Body of pancreas (tissue), 4 donors: ENCODE measurements at places on chromosomes 6 and 20. TPM values are rescaled to one million over a fixed set of nuclear protein-coding genes. Genes with fewer than 3 reads are reported as not detected.
A peak's percentile ranks its signal among the peaks of the same experiment; 100 is the strongest.

GRCh38 chr6:168049277-168049676, 29.7 kb downstream of the FRMD1 start:
- H3K4me3 ChIP-seq: no peak overlapping the region

GRCh38 chr6:135743476-135743875, 108.0 kb upstream of the PDE7B start:
- DNase-seq: no peak
- no peaks in the 10 kb centered on the region for H3K4me1 ChIP-seq
- no peaks in the 10 kb centered on the region for H3K36me3 ChIP-seq
- H3K27me3 ChIP-seq: no peaks in the 10 kb centered on the region
- no peak overlapping the region for H3K27ac ChIP-seq

GRCh38 chr6:42404484-42404883, 47.2 kb downstream of the TRERF1 start:
- no peaks in the 10 kb centered on the region for H3K27me3 ChIP-seq
- no peaks in the 10 kb centered on the region for H3K36me3 ChIP-seq
- no peak overlapping the region for H3K27ac ChIP-seq
- no peak overlapping the region for H3K4me3 ChIP-seq

DNA sequence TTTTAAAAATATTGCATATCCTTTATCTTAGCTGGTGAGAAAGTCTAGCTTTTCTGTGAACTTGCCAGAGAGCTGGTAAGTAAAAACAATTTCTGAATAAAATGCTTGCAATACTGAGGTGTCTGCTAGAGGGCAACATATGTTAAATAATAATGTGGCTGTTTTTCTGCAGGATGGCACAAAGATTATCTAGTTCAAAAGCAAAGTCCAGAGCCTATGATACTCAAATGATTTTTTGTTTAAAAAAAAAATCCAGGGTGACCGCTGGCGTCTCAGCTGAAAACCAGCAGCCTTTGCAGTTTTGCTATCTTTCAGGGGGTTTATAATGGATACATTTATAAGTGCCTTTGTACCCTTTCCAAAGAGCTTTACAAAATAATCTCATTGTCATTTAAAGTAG, 194.9 kb downstream of the PHACTR1 start:
- H3K27me3 ChIP-seq: no peaks in the 10 kb centered on the region
- H3K27ac ChIP-seq: no peak overlapping the region
- no peak overlapping the region for H3K4me3 ChIP-seq
- DNase-seq: no peak

DNA sequence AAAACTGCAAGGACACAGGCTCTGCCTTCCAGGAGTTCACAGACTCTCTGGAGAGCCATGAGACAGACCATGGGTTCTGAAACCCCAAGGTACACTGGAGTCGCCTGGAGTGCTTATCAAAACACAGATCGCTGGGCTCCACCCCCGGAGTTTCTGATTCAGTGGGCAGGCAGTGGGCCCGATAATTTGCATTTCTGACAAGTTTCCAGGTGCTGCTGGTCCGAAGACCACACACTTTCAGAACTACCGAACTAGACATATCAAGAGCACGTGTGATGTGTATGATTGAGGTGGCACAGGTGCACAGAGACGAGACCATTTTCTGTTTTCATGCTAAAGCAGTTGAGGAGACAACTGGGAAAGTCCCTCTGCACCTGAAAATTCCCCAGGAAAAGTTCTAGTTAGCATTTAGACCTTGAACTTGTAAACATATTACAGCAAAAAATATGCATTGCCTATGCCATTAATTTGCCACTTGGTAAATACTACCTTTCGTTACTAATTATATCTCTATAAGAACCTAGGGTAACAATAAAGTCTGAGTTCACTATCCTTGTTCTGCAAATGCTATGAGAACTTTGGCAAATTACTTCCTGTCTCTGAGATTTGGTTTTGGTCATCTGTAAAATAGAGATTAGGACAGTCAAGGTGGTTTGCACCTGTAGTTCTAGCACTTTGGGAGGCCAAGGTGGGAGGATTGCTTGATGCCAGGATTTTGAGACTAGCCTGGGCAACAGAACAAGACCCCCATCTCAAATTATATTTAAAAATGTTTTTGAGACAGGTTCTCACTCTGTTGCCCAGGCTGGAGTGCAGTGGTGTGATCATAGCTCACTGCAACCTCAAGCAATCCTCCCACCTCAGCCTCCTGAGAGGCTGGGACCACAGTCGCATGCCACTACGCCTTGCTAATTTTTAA, 14.3 kb upstream of the PIM1 start:
- peaks cover 6% of the 10 kb centered on the region for H3K4me1 ChIP-seq
- no peak overlapping the region for H3K4me3 ChIP-seq
- H3K36me3 ChIP-seq: no peaks in the 10 kb centered on the region
- H3K27ac ChIP-seq: no peak overlapping the region
- H3K27me3 ChIP-seq: no peaks in the 10 kb centered on the region
- no peak for DNase-seq

DNA sequence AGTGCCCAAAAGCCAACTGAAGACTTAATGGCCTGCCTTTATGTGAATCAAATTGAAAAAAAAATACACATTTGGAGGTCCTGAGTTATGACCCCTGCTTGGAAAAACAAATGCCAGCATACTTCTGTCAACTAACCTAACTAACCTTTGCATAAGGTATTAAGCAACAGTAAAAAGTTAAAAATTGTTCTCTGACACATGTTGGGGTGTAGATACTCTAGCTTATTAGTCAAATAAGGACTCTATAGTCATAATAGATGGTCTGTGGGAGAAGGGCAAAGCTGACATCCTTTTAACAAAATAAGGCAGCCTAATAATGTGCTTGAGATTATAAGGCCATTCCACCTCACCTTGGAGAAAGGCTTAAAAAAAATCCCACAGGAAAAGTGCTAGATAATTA, 140.5 kb downstream of the HIVEP2 start:
- no peak overlapping the region for H3K4me3 ChIP-seq
- H3K36me3 ChIP-seq: no peaks in the 10 kb centered on the region
- DNase-seq: no peak
- no peaks in the 10 kb centered on the region for H3K4me1 ChIP-seq
- H3K27me3 ChIP-seq: no peaks in the 10 kb centered on the region

- H3K4me3 ChIP-seq: no peak overlapping the region
- no peaks in the 10 kb centered on the region for H3K27me3 ChIP-seq
- no peaks in the 10 kb centered on the region for H3K36me3 ChIP-seq
- no peak for DNase-seq
- no peak overlapping the region for H3K27ac ChIP-seq
- no peaks in the 10 kb centered on the region for H3K4me1 ChIP-seq
Observed at GRCh38 chr20:59159493-59160376, 3.9 kb upstream of the ZNF831 start.

DNA sequence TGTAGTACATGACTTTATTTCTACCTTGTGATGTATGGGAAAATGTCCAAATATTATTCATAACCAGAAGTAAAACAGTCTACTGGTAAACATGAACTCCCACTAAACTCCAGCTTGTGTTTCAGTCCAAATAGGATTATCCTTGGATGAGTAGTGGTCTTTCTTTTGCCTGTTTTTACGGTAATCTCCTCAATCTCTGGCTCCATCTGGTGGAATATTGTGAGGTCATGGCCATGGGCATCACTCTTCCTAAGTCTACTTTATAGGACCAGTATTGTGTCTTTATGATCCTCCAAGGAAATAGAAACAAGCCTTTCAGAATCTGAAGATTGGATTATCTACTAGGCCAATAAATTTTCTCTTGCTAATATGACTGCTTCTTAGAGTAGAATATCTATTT, 505.0 kb downstream of the BMP2 start:
- no peaks in the 10 kb centered on the region for H3K4me1 ChIP-seq
- H3K27me3 ChIP-seq: no peaks in the 10 kb centered on the region
- H3K4me3 ChIP-seq: no peak overlapping the region
- H3K27ac ChIP-seq: no peak overlapping the region

GRCh38 chr6:73586416-73586974, 65.7 kb upstream of the EEF1A1 start:
- H3K4me1 ChIP-seq: peaks cover 23% of the 10 kb centered on the region
- H3K27ac ChIP-seq: peak overlapping the region; percentile 94
- H3K36me3 ChIP-seq: no peaks in the 10 kb centered on the region
- H3K27me3 ChIP-seq: no peaks in the 10 kb centered on the region
- H3K4me3 ChIP-seq: no peak overlapping the region
- DNase-seq: peak; percentile 43

DNA sequence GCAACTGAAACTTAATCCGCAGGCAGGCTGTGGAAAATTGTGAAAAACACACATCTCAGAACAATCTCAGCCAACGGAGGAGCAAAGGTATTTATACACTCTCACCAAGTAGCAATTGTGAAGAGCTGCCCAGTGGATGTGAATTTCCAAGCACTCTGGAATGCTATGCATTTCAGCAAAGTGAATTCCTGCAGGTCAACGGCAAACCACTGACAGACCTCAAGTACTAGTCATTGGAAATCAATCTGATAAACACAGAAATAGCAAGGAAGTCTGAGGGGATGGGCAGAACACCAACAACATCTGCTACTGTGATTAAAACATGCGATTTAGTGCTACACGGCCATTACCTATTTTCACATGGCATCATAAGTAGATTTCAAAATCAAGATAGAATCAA, 429.1 kb downstream of the HTR1B start:
- H3K4me3 ChIP-seq: no peak overlapping the region
- DNase-seq: no peak
- H3K36me3 ChIP-seq: no peaks in the 10 kb centered on the region
- H3K27me3 ChIP-seq: no peaks in the 10 kb centered on the region

DNA sequence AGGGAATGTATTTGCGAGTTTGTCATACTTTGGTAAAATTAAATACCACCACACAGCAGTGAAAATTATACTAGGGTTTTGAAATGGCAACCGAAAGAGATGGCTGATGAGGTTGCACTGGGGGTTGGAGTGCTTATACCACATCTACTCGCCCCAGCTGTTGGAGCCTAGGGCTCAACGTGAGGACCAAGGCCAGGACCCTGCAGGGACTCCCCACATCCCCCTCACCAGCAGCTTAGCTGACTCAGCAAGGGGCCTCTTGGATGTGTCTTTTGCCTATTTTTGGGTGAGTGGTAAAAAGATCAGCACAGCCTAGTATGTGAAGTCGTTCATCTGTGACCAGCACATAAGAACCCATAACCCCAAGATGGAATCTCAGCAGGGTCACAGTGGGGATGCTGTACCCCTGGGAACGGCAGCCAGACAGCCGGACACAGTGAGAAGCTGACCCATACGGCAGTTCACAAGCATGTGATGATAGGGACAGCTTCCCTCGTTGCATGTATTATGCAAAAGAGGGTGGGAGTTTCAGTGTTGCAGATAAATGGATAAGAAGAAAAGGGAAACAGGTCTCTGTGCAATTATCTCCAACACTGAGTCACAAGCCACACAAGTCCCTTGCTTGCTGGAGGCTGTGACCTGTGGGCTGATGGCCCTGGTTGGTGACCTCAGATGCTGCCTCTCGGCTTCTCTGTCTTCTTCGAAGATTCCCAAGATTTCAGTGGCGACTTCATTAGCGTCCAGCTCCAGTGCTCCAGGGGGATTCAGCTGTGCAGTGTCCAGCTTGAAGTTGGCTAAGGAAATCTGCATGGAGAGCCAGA, 20.9 kb upstream of the SPO11 start:
- H3K27me3 ChIP-seq: no peaks in the 10 kb centered on the region
- no peaks in the 10 kb centered on the region for H3K4me1 ChIP-seq
- DNase-seq: no peak
- H3K4me3 ChIP-seq: no peak overlapping the region

GRCh38 chr20:53390770-53391169, 202.9 kb downstream of the ZNF217 start:
- no peak for DNase-seq
- no peaks in the 10 kb centered on the region for H3K36me3 ChIP-seq
- no peak overlapping the region for H3K4me3 ChIP-seq
- no peak overlapping the region for H3K27ac ChIP-seq
- no peaks in the 10 kb centered on the region for H3K27me3 ChIP-seq

DNA sequence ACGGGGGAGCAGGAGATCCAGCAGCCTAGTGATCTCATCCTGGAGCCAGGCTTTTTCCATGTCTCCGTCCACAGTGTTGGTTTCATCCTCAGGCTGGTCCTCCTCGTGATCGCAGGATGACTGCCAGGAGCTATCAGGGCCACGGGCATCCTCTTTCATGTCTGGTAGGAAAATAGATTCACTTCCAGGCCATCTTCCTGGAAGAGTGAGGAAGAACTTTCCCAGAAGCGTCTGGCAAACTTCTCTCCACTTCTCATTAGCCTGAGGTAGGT, 15.3 kb upstream of the SLC9A8 start:
- no peak for DNase-seq
- H3K4me1 ChIP-seq: no peaks in the 10 kb centered on the region
- no peaks in the 10 kb centered on the region for H3K36me3 ChIP-seq
- no peaks in the 10 kb centered on the region for H3K27me3 ChIP-seq

DNA sequence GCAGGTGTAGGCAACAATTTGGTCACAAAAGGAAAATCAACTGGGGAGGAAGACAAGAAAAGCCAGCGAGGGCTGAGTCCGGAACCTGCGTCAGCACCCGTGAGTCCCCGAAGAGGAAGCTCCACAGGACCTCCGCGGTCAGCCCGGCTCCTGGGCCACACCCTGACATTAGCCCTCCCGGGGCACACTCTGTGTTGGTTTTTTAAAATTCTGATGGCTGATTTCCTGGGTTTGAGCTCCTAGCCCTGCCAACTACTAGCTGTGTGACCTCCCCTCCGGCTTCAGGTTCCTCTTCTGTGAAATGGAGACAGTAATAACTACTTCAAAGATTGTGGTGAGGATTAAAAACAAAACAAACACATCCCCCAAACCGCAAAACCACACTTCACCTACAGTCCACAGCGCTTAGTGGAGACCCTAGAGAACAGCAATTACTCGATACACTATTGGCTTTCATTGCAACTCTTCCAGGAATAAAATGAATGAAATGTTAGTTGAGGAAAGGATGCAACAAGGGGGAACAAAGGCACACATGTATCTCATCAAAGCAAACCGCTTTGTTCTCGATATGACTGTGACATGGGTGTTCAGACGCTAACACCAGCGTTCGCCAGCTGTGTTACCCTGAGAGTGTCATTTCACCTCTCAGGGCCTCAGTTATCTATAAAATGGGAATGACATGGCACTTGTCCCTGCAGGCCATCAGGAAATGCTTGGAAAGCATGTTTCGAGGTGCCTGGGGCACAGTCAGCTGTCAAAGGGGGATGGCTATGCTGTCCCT, 985 bp downstream of the ZBP1 start:
- H3K36me3 ChIP-seq: no peaks in the 10 kb centered on the region
- no peaks in the 10 kb centered on the region for H3K4me1 ChIP-seq
- H3K27ac ChIP-seq: no peak overlapping the region
- no peaks in the 10 kb centered on the region for H3K27me3 ChIP-seq
- no peak for DNase-seq

DNA sequence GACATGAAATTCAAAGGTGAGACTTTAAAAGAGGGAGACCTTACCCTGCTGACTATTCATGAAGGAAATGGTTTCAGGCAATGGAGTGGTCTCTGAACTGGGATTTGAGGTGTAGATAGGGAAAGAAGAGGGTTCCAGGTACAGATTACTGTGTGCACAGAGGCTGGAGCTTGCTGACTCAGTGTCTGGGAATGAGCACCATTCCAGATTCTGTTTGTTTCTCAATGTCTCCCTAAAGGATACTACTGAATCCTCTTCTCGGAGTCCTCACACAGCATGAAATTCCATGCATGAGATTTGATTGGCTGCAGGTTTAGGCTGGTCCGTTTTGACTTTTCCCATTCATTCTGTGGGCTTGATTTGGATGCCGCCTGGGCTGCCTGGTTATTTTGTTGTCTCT, 49.0 kb downstream of the PPP1R14C start:
- H3K4me3 ChIP-seq: no peak overlapping the region
- no peak overlapping the region for H3K27ac ChIP-seq
- H3K27me3 ChIP-seq: no peaks in the 10 kb centered on the region
- no peaks in the 10 kb centered on the region for H3K36me3 ChIP-seq

Gene SLC22A3
- 4.9 TPM for total RNA-seq

Gene TP53TG5
- not detected for total RNA-seq

Gene TPBG
- total RNA-seq: 10.4 TPM

Gene KCNQ2
- total RNA-seq: 3.0 TPM

Gene PAK5
- 0.33 TPM for total RNA-seq

Gene SLC4A11
- total RNA-seq: 0.52 TPM
